Fibroblast of skin of scalp (primary cell): ENCODE measurements at places on chromosomes 13 and 19.
A peak's percentile ranks its signal among the peaks of the same experiment; 100 is the strongest.

GRCh38 chr13:76968041-76968440 lies 19.7 kb downstream of the ACOD1 start:
- DNase-seq: no peak

DNA sequence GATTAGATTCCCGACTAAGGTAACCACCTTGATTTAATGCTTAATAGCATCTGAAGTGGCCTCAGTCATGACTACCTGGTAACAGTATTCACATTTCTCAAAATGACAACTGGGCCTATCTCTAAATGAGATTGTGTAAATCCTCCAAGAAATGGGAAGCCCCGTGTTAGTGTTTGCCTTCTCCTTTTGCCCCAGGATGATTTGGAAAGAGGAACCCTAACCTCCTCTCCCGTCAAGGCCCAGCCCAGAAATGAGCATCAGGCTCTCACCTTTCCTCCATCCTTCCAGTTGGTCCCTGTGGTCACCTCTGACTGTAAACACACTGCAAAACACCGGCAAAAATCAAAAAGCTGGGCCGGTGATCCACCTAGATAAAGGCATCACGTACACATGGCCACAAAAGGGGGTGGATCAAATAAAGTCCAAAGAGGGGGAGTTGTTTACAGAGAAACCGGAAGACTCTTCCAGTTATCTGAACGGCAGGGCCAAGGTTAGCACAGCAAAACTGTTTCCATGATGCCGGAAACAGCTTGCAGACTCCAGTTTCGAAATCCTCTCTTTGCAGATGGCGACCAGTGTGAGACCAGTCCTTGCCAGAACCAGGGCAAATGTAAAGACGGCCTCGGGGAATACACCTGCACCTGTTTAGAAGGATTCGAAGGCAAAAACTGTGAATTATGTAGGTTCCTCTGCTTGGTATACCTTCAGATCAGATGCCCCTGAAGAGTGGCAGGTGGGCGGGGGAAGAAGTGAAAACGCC lies 16.4 kb downstream of the F10 start:
- DNase-seq: no peak

GRCh38 chr13:50119591-50119990 lies 104.3 kb downstream of the KCNRG start:
- DNase-seq: no peak

- DNase-seq: peak; percentile 64
Measured at GRCh38 chr19:49533551-49534488, 6.0 kb downstream of the RCN3 start.

DNA sequence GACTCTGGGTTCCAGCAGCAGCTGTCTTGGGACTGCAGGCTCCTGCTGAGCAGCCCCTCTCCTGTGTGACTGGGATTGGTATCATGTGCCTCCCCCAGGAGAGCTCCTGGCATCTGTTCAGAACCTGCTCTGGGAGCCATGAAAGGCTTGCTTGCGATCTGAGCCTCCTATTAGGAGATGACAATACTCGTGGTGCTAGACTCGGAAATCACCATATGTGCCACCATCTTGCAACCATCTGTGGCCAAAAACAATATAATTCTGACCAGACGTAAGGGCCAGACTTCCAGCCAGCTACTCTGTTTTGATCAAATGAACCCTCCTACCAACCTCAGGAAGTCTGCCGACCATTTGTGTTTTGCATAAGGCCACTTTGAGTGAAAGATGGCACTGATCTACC lies 484.7 kb downstream of the IRS2 start:
- no peak for DNase-seq

DNA sequence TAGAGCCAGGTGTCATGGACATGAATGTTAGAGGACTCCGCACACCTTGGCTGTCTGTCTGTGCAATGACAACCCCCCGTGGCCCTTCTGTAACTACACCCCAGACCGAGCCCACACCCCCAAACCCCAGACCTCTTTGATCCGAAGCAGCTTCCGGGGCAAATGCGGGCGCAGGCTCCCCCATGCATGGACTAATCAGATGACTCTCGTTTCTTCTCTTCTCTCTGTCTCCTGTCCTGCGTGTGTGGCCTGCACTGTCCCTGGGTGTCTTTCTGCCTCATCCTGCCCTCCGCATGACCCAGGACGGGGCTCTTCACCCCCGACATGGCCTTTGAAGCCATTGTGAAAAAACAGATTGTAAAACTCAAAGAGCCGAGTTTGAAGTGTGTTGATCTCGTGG lies 38.9 kb downstream of the TMED1 start:
- no peak for DNase-seq

- DNase-seq: no peak
Measured at GRCh38 chr13:29761815-29762214, 88.6 kb downstream of the UBL3 start.

GRCh38 chr19:18434411-18435175 lies 3.3 kb downstream of the ISYNA1 start:
- no peak for DNase-seq

- DNase-seq: peak; percentile 76
Measured at GRCh38 chr13:43905435-43906031, 25.8 kb downstream of the LACC1 start.

DNA sequence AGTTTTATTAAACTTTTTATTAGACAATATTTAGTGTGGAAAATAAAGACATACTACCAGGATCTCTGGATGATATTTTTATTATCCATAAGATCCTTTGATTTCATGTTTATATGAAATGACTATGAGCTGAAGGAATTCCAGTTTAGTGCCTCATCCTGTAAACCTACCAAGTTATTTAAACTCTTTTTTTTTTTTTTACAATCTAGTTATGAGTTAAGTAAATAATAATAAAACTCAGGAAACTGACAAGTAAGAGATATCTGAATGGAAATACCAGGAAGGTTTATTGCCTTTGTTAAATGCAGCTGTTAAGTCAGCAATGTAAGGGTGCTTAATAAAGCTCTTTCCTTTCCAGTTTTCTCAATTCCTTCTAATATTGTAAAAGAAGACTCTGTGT lies 53.9 kb downstream of the RXFP2 start:
- peak; percentile 47 for DNase-seq

- DNase-seq: peak; percentile 12
Measured at GRCh38 chr13:81184556-81185265, 843.8 kb upstream of the SPRY2 start.

DNA sequence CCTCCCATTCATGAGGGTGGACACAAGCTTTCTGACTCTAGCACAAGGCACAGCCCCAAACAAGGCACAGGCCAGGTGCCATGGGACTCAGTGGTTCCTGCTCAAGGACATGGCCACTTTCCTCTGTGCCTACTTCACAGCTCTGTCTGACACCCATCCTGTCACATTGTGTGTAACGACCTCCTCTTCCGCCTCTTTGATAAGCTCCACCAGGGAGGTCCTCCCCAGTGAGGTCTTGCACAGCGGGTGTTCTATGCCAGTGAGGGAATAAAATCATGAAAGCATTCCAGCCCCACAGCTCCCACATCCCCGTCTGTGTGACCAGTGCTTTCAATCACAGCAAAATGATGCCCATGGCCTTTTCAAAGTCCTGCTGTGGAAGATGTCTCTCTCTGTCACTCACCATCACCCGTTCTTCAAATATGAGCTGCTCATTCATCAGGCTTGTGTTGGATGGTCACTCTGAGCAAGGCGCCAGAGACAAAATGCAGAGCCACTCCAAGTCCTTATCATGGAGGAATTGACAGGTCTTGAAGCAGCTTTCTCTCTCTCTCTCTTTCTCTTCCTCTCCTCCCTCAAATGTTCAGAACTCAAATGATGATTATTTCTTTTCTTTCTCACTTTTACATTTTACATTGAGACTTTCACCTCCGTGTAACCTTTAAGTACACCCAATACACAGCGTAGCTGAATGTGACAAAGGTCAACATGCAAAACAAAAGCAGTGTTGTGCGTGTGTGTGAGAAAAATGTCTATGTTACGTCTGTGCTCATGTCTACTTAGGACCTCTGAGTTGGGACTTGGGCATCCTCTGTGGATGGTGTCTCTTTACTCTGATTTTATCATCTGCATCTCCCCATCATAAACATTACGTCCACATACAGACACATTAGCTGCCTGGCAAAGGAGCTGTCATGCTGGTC lies 8.0 kb upstream of the SPATA13 start:
- DNase-seq: no peak

GRCh38 chr13:102870677-102871415 lies 25.0 kb downstream of the ERCC5 start:
- peak; percentile 63 for DNase-seq

DNA sequence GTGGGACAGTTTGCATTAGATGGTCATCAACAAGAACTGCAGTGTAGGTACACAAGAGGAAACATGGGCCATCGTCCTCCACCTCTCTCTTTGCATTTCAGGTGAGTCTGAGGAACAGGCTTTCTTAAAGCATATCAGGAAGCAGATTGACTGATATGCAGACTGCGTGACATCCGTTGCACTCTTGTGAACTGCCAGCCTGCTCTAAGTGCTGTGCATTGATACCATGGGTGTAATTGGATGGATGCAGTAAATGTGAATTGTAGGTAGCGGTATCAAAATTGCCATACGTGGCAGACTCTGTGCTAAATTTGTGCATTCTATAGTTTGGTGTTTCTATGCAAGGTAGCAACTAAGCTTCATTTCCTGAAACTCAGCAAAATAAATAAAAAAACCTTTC lies 1008.3 kb downstream of the EFNB2 start:
- no peak for DNase-seq

DNA sequence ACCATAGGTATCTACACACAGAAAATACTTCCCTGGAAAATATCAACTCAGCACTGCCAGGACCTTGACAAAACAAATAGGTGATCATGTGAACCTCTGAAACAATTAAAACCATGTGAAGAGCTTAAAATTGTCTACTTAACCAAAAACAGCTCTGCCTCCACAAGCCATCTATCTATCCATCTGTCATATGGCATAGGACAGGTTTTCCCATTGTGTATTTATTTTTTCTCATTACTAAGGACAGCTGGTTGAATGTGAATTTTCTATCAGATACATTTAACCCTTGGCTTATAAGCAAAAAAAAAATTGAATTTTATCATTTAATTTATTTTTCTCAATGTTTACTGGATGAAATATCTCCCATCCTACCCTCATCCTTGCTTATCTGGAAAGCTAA lies 279.5 kb downstream of the PCDH9 start:
- no peak for DNase-seq

DNA sequence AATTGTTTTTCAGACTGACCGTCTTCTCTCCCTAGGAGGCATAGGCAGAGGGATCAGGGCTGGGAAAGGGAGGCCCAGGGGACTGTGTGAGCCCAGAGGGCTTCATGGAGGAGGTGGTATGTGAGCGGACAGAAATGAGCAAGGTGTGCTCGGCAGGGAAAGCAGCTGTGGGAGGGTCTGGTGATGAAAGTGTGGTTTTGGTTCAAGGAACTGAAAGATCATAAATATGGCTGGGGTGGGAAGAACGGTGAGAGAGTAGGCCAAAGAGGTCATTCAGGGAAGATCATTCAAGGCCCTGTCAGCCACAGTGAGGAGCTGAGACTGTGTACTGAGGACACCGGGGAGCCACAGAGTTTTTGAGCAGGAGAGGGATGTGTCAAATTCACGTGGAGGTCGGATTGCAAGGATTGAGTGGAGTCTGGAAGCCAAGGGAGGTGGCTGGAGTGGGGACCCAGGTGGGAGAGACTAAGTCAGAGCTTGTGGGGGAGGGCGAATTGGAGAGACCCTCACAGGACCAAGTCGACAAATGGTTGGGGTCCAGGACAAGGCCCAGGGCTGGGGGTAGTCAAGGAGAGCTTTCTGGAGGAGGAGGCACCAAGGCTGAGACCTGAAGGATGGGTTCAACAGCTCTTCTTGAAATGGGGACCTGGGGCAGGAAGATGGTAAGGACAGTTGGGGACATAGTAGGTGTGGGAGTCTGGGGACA lies 7.6 kb downstream of the PLD3 start:
- no peak for DNase-seq

DNA sequence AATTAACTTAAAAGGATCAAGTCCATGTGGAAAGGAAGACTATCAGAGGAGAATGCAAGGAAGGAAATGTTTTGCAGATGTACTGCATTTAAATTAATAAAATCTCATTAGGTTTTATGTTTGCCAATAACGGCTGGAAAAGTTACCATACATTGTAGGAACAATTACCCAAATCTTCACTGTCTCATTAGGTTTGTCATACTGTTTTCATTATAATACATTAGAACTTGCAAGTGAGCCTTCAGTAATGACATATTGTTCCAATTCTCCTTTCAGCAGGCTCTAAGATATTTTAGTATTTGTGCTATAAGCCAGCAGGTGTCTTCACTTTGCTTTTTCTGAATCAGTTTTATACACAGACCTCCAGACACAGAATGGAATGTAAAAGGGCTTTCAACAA lies 661.6 kb upstream of the KLHL1 start:
- DNase-seq: no peak

DNA sequence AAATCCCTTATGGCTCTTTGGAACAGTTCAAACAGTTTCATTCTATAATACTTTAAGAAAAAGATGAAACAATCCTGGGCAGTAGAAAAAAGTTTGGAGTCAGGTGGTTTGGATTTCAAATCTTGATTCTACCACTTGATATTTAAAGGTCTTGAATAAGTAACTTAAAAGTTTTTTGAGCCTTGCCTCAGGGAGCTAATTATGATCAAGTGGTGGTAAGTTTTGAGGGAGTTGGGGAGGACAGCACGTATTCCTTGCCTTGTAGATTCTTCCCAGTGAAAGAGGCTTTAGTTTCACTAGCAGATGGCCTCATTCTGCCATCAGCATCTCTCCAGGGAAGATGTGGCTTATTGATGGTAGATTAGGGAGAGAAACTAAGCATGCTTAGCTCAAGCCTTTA lies 168.4 kb upstream of the CSNK1A1L start:
- no peak for DNase-seq

GRCh38 chr13:31236211-31236786 lies 36.5 kb downstream of the B3GLCT start:
- peak; percentile 53 for DNase-seq

DNA sequence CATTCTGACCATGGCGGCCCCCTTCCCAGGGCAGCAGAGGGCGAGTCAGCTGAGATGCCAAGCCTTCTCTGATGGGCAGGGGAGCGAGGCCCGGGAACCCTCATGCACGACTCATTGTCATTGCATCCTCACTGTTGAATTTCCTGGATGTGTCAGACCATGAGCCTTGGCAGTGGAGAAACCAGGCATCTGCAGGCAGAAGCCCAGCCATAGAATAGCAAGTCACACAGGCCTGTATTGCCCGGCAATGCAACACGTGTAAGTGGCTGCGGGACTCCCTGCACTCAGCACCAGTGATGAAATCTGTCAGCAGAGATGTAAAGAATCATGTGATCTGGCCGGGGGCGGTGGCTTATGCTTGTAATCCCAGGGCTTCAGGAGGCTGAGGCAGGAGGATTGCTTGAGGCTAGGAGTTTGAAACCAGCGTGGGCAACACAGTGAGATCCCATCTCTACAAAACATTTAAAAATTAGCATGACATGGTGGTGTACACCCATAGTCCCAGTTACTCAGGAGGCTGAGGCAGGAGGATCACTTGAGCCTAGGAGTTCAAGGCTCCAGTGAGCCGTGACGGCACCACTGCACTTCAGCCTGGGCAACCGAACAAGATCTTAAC lies 199.7 kb downstream of the KATNAL1 start:
- DNase-seq: peak; percentile 77
